ENCODE measurements at places on chromosomes 6 and 20.

DNA sequence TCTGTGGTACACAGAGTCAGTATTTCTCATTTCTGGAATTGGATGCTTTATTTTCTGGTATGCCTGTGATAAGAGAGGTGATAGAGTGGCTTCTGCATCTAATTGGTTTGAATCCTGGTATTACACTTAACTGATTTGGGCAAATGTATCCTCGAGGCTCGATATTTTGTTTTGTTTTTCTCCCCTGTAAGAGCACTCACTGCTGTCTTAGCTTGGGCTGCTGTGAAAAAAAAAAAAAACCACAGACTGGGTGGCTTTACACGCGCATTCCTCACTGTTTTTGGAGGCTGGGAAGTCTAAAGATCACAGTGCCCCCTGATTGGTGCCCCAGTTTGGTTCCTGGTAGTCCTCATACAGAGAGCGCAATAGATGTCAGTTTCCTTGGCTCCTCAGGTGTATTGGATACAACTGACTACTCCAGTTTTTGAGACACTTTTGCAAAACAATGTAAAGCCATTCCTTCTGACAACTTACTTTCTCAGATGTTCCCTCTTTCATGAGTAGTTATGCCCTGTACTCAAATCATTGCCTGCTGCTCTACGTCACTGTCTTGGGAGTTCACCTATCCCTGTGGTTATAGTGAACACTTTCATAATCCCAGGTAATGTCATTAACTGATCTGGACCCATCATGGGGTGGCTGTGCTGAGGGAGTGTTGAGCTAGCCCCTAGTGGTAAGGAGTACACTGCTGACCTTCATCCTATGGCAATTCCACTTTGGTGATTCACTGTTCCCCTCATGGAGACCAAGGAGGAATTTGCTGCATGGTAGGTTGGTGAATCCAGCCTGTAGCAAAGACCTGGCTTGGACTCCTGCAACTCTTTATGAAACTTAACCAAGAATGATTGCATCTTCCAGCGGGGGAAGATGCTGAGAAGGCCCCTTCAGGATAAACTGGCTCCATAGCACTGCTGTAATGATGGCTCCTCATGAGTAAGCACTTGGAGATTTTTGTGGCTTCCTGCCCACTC is 3.5 kb upstream of the ACAT2 start:
- DNase-seq, result no peak

GRCh38 chr6:53805016-53805415 is 10.2 kb downstream of the LRRC1 start:
- DNase-seq, result no peak

DNA sequence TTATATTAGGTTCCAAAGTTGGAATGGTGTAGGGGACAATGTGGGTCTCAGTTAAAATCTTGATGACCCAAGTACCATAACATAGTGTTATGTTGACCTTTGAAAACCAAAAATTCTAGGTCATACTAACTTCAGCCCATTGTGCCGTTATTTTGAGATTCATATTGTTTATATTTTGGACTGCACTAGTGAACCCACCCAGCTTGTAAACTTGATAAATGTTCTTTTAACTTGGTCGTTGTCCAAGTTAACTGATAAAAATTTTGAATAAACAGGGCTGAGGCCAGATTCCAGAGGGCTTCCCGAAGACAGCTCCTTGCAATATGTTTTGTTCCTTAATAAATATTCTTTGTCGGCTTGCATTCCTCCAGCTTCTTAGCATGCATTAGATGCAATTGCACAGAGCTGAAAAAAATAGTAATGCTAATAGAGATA is 90.3 kb downstream of the BCAS1 start:
- DNase-seq, result no peak

DNA sequence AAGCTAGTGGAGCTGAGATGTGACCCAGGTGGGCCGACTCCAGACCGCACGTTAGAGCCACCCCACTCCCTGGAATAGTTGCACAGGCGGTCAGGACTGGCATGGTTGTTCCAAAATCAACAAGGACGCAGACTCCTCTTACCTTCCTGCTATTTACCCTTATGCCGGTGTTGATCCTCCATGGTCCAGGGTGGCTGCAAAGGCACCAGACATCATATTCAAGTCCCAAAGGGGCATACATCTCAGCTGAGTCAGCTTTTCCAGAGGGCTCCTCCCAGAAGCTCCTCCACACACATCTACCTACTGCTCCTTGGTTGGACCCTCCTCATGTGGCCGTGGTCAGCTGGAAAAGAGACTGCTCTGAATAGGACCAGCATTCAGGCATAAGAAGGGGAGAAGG is 112.2 kb downstream of the SYCP2 start:
- no peak for DNase-seq

DNA sequence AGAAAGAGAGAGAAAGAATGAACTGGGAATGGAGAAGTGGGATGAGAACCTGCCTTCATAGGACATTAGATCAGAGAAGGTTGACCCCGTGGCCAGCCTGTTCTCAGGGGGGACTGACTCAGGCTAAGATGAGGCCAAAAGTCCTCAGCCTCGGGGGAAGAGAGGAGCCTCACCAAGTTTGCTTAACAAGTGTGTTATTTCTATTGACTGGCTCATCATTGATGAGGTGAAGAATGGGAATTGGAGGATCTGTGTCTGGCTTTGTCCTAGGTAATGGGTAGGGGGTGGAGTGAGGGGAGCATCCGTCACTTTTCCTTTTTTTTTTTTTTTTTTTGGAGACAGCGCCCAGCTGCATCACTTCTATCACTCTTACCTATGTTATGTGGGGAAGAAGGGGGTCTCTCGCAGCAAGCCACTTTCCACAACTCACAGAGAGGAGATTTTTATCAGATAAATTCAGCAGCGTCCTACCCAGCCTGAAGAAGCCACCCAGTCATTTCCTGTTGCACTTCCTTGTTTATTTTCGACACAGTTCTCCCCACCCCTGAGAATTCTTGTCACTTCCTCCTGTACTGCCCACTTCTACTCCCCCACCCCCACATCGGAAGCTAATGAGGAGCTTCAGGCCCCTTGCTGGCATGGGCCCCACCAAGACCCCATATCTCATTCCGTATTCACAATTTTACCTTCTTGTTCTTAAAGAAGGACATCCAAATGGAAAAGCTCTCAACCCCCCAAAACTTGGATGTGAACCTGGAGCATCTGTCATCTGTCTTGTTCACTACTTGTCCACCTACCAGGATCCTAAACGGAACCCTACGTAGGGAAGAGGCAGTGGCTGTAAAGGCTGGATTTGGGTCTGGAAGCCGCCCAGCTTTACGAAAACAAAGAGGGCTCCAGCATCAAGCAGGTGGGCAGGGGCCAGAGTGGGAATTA is 2.8 kb upstream of the RNASET2 start:
- no peak for DNase-seq

DNA sequence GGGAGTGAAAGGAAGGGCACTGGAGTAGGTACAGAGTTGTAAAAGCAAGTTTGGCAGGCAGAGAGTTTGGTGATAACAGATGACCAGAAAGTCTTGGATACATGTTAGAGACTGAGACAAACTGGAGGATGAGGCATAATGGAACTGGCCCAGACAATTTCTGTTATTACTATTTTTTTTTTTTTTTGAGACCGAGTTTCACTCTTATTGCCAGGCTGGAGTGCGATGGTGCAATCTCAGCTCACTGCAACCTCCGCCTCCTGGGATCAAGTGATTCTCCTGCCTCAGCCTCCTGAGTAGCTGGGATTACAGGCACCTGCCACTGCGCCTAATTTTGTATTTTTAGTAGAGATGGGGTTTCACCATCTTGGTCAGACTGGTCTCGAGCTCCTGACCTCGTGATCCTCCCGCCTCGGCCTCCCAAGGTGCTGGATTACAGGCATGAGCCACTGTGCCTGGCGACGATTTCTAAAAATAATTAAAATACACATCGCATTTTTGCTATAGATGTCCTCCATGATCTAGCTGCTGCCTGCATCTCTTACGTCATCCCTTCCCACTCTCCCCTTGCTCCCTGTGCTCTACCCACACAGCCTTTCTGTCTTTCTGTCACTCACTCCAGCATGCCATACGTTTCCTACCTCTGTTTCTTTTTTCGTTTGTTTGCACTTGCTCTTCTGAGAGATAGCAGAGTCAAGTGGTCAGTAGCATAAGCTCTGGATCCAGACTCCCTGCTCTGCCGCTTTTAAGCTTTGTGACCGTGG is 23.5 kb downstream of the MAPK14 start:
- DNase-seq, result no peak

DNA sequence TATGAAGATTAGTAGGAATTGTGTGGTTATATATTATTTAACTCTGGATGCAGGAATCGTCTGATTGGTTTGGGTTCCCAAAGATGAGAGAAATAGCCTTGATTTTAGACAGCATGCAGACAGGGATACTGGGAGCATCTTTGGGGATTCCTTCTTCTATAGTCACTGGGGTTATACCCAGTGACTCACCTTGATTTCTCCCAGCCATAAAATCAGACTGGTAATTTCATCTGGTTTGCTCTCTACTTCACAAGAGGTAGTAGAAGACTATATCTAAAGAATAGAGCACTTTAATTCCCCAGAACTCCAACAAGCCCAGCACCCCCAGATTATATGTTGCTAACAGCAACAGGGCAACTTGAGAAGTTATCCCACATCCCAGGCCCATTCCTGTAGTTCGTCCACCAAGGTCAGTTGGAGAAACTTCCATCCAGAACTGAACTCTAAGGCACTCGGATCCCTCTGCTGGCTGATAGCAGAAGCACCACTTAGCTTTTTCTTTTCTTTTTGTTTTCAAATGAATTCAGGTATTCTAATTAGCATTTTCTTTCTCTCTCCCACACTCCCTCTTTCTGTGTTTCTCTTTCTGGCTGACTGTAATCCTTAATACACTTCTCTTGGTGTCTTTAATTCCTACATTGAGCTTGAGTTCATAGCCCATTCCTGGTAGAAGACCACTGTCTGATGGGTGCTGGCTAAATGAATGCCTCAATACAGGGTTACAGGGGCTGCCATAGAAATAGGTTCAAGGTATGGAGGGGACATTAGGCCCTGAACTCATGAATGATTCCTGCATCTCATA is 20.4 kb upstream of the EFHC1 start:
- DNase-seq, result no peak

- DNase-seq, result no peak
These were observed 11.7 kb downstream of the MMP24 start for GRCh38 chr20:35238170-35238569.

- no peak for DNase-seq
These were observed 700.1 kb downstream of the HDGFL1 start for GRCh38 chr6:23269436-23269835.
